ENCODE measurements at places on chromosomes 6 and 20.

GRCh38 chr20:9989066-9989724, 45.6 kb upstream of the ANKEF1 start:
- no peak for DNase-seq

DNA sequence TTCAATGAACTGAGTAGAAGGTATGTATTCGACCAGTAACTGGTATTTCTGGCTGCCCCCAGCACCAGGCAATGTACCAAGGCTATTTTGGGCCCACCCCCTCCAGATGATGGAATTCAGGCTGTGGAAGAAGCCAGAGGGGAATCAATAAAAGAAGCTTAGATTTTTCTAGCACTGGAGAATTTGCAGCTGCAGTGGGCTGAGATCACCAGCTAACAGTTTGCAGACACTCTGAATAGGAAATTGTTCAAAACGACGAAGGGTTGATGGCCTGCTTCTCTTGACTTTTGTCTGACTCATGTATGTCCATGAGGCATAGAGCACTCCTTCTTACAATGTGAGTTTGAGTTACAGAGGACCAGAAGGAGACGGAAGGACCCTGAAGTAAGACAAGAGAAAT, 32.4 kb upstream of the FBXO9 start:
- no peak for DNase-seq

GRCh38 chr6:118548136-118548535, at the start of gene PLN:
Gene PLN (plus strand): TSS chr6:118548296. CDS start chr6:118558922, 10,626 bp downstream.
- DNase-seq, result no peak

- DNase-seq, result no peak
Measured at GRCh38 chr6:2739335-2739734, 11.4 kb downstream of the MYLK4 start.

DNA sequence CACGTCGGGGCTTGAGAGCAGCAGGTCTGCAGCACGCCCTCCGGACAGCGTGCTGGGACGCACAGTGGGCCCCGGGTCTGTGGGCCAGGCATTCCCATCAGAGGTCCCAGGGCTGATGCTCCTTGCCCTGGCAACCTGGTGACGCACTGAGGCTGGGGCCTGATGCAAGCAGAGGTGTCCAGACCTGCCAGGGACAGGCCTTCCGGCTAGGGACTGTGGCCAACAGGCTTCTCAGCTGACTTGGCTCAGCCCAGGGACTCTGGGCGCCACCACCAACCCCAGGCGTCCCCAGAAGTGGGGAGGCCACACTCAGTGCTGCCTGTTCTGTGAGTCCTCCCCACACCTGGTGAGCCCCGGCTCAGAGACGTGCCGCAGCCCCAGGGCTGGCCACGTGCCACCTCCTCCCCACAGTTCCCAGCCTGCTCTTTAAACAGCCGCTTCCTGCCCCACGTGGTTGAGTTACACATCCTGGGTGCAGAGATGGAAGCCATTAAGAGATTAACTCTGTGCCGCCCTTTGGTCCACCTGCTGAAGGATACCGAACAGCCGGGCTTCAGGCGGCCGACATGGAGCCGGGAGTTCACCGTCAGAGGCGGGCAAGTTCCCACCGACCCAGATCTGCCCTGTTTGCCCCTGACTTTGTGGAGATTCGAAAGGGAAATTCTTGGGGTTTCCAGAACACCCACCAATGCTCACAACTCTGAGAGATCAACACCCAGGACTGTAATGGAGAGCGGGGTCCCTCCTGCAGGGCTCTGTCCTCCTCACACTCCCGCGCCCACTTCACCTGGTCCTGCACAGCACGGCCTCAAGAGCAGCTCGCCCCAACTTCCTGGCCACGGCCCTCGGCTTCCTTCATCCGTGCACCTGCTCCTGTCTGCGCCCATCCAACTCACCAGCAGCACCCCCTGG, 37.6 kb upstream of the ZBP1 start:
- DNase-seq, result no peak

DNA sequence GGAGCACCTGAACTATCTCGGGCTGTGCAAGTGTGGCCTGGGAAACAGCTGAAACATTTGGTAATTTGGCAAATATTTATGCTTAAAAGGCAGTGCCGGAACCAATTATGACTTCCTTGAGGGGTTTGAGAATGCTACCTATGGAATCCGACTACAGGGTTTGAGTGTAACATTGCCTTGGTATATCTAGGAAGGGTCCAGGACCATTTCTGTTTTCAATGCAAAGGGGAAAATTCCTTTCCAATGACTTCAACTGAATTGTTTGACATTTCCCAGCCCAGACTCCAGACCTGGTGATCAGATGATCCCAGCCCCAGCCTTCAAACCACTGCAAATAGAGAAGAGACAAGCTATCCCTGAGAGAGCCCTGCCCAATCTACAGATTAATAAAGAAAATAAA, 4.6 kb upstream of the PPP1R3G start:
- DNase-seq, result no peak

GRCh38 chr6:46136831-46137230, 7.0 kb downstream of the ENPP4 start:
- no peak for DNase-seq

- no peak for DNase-seq
Measured at GRCh38 chr20:18588574-18588933, 700 bp downstream of the DTD1 start.

- DNase-seq, result no peak
Measured at GRCh38 chr20:33821270-33821836, 10.2 kb downstream of the CHMP4B start.

GRCh38 chr6:90581146-90581545, 5.7 kb downstream of the MAP3K7 start:
- DNase-seq, result no peak

GRCh38 chr20:32880635-32881034, 21.9 kb downstream of the EFCAB8 start:
- no peak for DNase-seq

DNA sequence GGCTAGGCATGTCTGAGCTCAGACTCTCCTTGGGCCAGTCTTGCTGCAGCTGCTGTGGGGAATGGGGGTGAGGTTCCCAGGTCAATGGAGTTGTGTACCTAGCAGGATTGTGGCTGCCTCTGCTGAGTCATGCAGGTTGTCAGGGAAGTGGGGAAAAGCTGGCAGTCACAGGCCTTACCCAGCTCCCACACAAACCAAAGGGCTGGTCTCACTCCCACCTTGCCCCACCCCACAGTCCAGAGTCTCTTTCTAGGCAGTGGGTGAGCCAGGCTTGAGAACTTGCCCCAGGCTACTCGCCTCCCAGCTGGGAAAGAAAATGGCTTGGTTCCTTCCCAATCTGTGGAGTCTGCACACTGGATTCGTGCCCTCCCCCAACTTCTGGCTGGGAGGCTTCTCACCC, 65.7 kb downstream of the SCP2D1 start:
- DNase-seq, result no peak
